CD4-positive, alpha-beta T cell treated with Interleukin-17A for 4 hours (primary cell): ENCODE measurements at places on chromosomes 1 and 21.

- DNase-seq, result peak; percentile 79
These were observed 14.3 kb downstream of the THBS3 start for GRCh38 chr1:155193275-155193990.

- DNase-seq, result peak; percentile 42
These were observed 1.4 kb upstream of the KLHL21 start for GRCh38 chr1:6603915-6604558.

DNA sequence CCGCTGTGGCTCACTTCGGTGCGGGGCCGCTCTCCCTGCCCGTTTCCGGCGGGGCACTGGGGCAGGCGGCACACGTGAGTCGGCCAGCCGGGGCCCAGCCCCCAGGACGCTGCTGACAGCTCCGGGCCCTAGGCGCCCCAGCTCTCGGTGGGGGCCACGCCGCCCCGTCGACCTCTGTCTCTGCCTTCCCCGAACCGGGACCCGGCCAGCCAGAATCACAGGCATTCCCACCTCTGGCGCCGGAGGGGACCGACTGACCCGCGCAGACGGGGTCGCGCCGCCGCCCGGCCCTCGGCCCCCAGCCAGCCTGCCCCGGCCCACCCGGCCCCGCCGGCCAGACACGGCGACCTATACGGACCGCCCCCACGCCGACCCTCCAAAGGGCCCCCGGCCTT lies 755 bp downstream of the SCMH1 start:
- peak; percentile 48 for DNase-seq

GRCh38 chr1:54355931-54356679 lies 50.1 kb downstream of the SSBP3 start:
- peak; percentile 48 for DNase-seq

DNA sequence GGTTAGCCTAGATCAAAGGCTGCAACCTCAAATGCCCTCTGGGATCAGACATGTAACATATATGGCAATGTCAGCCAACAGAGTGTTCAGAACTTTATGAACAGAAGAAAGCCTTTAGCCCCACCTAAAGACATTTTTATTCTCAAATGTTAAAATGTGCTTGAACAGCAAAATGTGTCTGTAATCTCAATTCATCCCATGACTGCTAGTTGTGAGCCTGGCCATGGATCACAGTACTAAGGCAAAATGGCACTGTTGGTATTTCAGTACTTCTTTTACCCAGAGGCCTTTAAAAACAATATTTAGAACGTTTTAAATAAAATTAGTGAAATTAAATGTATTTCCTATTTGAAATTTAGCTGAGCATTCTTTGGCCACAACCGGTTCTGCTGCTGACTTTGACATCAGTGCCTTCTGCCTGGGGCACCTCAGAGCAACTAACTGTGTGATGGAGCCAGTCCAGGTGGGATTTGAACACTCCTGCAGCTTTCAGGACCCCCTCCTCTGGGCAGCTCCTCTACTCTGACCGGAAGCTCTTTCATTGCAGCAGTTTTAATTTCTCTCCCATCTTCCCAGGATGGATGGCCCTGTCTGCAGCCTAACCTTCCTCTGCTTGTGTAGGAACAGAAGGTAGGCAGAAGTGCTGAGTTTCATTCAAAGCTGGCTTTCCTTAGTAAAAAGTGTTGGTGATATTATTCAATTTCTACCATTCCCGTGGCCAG lies 68.3 kb upstream of the NFIA start:
- no peak for DNase-seq
